Right renal cortex interstitium (tissue), 3 donors: ENCODE measurements at places on chromosomes 12 and 14. TPM values are rescaled to one million over a fixed set of nuclear protein-coding genes. Genes with fewer than 3 reads are reported as not detected.

DNA sequence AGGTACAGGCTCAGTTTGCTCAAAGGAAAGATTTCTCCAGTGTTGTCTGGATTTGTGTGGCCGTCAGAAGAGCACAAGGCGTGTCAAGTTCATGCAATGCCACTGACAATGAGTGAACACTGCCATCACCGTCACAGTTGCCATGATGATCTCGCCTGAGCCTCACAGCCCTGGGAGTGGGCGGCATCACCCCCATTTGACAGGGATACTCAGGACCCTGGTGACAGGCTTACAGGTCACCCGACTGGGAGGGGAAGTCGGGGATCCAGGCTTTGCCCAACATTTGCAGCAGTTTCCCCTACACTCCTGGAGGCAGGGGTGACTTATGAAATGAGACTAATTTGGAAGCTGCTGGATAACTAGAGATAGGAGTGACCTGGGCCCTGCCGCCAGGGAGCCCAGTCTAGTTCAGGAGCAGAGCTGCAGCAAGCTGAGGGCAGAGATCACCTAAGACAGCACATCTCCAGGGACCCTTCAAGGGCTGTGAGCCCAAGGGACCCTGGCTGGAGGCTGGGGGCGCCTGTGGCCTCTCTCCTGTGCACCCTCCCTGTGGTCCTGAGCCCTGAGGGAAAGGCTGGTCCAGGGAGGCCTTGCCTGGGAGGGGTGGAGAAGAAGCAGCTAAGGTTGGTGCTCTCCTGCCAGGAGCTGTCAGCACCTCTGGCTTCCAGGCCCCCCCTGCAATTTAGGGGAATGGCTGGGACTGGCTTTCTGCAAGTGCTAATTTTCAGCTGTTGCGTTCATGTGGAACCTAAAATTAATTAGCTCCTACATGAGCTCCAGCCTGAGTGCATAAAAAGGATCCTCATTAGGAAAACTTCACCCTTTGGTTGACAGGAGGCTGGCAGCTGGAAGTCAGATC lies 32.4 kb upstream of the BEGAIN start:
- DNase-seq = no peak

DNA sequence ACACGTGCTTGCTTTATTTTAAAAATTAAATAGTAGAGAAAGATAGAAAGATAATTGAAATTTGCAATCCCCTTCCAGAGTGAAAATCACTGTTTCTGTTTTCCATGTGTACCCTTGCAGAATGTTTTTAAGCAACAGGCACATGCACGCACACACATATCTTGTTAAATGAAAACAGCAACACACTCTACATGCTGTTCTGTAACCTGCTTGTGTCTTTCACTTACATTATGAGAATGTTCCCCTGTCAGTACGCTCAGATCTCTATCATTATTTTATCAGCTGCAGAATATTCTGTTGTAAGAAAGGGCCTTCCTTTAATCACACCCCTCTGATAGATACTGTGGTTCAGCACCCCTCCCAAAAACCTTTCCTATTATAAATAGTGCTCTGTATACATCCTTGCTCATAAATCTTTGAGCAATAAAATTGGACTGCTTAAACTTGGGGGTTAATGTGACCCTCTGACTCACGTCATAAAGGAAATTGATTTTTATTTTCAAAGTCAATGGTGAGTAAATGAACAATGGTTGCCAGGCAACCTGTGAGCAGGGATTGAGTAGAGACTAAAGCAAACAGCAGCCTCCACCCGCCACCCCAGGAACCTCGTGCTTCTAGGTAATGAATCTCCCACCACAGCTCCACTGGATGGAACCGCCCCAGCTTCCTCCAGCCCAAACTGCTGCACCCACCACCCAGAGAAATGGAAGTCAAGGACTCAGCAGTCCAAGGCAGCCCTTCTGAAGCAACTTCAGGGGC lies 31.9 kb upstream of the CHGA start:
- DNase-seq = no peak

GRCh38 chr14:77083082-77083481 lies 15.0 kb upstream of the CIPC start:
- no peak for DNase-seq

- DNase-seq = no peak
Measured at GRCh38 chr14:63933711-63934110, 80.9 kb downstream of the SYNE2 start.

DNA sequence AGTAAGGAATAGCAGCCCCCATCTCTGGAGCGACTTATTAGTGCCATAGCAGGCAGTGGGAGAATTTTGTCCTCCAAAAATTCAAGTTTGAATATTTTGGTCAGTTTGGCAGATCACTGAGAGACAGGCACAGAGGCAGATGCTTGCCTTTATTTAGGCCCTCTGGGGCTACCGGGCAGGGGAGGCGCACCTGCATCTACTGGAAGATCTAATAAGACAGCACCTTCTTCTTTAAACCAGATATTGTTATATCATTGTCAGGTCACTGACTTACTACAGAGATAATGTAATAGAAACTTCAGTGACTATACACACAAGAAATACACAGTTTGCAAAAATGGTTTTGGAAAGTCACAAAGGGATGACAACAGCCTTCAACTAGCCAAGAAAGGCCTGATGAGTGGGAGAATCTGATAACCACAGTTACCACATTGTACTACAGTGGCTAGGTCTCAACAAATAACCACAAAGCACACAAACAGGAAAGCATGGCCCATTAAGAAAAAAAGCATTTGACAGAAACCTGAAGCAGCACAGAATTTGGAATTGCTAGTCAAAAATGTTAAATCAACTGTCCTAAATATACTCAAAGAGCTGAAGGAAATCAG lies 56.8 kb downstream of the CDK17 start:
- no peak for DNase-seq

DNA sequence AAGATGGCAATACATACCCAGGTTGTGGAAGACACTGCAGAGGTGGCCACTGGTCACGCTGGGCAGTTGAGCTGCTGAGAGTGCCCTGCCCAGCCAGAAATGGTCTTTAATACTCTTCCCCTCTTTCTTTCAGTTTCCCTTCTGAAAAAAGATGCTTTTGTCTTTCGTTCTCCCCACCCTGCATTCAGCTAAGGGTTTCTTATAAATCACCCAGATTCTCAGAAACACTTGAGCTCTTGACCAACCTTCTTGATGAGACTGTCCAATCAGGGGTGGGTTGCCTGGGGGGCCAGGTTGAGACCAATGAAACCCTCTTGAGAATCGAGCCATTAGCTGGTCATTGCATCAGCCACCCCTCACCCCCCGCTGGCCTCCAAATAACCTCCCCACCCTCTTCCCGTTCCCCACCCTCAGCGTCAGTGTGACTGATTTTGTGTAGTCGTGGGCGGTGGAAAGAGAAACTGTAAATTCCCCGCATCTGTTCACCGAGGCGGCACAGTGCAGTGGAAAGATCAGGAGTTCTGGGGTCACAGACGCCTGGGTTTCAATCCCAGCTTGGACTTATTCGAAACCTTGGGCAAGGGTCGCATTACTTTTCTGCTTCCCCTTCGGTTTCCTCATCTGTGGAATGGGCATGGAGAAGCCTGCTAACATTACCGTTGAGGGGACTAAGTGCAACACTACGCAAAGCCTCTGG lies 52.3 kb downstream of the SLC25A47 start:
- no peak for DNase-seq

- no peak for DNase-seq
Measured at GRCh38 chr12:63862187-63862968, 17.9 kb downstream of the SRGAP1 start.

- no peak for DNase-seq
Measured at GRCh38 chr14:75934998-75935628, 46.7 kb downstream of the TGFB3 start.

- DNase-seq = peak; percentile 71
Measured at GRCh38 chr14:57493467-57494181, at the start of gene CCDC198. CCDC198 (minus strand) TSS chr14:57493857; CDS start chr14:57493715, 142 bp downstream.

DNA sequence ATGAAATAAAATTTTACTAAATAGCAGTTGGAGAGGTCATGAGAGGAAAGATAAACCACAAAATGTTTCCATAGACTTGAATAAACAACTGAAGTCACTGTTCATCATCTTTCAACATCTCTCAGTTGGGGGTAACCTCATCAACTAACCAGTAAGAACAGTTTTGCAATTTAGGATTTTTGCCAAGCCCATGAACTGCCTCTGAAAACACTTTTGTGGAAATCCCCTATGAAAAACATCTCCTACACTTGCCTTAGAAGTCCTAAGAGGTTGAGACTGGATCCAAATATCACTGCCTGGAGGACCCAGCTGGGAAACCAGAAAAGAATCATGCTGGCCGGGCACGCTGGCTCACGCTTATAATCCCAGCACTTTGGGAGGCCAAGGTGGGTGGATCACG lies 273.1 kb downstream of the C12orf50 start:
- DNase-seq = no peak

DNA sequence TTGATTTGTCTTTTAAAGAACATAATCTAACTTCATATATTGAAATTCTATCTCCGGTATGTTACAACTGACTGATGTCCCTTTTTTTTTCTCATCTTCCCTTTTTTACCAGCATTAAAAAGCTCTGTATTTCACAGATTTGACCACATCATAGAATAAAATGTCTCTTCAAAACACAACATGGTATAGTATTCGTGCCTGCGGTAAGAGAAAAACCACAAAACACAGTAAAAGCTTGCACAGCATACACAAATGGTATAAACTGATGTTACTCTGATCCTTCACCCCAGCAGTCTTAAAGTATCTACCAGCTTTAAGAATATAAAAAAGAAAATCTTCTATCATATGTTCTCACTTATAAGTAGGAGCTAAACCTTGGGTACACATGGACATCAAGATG lies 83.4 kb downstream of the HECTD1 start:
- DNase-seq = no peak

DNA sequence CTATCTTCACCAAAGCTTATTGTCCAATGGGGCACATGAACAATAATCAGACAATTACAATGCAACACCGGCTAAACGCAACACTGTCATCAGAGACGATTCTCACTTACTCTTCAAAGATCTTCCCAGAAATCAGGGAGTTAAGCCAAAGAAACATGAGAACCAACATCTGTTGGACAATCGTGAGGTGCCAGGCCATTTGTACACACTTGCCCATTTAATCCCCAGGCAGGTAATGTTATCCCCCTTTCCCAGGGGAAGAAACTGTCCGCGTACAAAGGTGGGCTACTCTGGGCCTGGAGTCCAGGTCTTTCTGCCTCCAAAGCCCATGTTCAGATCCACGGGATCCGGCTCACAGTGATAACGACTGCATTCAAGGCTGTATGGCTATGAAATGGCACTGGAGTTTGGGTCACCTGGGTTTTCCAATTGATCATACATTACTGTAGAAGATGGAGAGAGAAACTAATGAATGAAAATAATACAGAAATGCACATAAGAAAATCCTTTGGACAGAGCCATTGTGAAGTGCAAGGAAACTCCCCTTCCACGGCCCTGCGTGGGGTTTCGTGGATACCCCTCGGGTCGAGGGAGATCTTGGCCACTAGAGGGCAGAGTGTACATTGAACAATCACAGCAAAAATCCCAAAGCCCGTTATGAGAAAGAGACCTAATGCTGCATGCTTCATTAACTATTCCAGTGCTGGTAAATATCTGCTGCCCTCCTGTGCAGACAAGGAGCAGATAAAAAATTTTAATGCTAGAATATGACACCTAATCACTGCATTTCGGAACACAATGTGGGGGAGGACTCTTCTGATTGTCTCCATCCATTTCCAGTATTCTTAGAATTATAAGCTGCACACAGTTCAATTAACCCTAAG lies 111.4 kb downstream of the EGLN3 start:
- no peak for DNase-seq

DNA sequence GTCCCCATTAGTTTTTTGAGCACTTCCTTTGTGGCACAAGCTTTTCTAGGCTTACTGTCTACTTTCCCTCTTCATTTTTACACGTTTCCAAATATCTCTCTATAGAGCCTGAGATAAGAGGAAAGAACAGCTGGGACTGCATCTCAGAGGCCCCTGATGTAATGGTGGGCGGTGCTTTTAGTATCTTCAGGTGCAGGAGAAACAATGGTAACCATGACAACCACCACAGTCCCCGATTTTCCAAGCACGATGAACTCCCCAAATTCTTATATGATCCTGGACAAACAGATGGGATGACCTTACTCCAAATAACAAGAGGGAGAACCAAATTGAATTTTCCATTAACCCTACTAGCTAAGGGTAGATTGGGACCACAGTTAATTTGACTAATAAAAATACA lies 103.3 kb downstream of the AEBP2 start:
- DNase-seq = no peak

DNA sequence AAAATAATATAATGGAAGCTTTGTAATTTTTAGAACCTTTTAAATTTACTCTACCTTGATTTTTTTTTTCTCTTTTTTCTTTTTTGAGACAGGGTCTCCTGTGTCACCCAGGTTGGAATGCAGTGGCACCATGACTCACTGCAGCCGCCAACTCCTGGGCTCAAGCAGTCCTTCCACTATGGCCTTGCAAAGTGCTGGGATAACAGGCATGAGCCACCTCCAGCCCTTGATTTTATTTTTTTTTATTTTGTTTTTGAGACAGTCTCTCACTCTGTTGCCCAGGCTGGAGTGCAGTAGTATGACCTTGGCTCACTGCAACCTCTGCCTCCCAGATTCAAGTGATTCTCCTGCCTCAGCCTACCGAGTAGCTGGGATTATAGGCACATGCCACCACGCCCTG lies 65.3 kb upstream of the TRAF3 start:
- DNase-seq = no peak

DNA sequence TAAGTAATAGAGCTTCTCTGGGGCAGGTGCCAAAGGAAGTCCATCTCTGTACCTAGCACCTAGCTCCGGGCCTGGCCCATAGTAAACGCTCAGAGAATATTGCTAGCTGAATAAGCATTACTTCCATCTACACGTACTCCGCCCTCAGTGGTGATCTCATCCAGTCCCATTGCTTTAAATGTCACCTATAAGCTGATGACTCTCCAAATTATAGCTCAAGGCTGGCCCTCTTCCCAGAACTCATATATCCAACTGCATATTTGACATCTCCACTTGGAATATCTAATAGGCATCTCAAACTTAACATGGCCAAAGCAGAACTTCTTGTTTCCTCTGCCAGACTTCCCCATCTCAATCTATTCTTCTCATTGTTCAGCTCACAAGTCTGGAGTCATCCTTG lies 6.9 kb upstream of the DYNLL1 start:
- DNase-seq = no peak

GRCh38 chr12:127685931-127686330 lies 581.0 kb upstream of the TMEM132C start:
- no peak for DNase-seq

GRCh38 chr14:36477266-36477665 lies 42.8 kb downstream of the NKX2-1 start:
- DNase-seq = no peak

DNA sequence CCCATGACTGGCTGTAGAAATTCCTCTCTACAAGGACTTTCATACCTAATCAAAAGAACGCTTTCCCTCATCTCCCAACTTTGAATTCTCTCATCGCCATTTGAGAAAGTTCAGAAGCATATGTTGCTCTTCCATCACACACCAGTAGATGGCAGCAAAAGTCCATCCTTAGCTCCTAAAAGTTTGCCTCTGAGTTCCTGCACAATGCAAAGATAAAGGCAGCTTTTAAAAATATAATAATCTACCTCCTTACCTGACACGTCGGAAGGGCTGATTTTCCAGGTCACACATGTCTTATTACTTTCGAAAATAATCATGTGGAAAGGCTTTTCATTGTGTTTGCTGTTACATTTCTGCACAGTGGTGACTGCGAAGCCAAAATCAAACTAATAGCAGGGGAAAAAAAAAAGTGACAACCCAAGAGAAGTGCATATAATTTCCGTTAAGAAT lies 456.7 kb upstream of the SEL1L start:
- peak; percentile 54 for DNase-seq

Gene AMIGO2
- polyA plus RNA-seq = 59.3 TPM

Gene CCT2
- polyA plus RNA-seq = 267 TPM

Gene LUM
- polyA plus RNA-seq = 23.7 TPM

Gene KRT77
- polyA plus RNA-seq = not detected

Gene RPS6KA5
- polyA plus RNA-seq = 8.8 TPM

Gene ABCC9
- polyA plus RNA-seq = 21.2 TPM

Gene ASCL1
- 0.14 TPM for polyA plus RNA-seq

Gene RTL1
- polyA plus RNA-seq = not detected
